Amniotic epithelial cell (primary cell): ENCODE measurements at places on chromosomes 13 and 19.

DNA sequence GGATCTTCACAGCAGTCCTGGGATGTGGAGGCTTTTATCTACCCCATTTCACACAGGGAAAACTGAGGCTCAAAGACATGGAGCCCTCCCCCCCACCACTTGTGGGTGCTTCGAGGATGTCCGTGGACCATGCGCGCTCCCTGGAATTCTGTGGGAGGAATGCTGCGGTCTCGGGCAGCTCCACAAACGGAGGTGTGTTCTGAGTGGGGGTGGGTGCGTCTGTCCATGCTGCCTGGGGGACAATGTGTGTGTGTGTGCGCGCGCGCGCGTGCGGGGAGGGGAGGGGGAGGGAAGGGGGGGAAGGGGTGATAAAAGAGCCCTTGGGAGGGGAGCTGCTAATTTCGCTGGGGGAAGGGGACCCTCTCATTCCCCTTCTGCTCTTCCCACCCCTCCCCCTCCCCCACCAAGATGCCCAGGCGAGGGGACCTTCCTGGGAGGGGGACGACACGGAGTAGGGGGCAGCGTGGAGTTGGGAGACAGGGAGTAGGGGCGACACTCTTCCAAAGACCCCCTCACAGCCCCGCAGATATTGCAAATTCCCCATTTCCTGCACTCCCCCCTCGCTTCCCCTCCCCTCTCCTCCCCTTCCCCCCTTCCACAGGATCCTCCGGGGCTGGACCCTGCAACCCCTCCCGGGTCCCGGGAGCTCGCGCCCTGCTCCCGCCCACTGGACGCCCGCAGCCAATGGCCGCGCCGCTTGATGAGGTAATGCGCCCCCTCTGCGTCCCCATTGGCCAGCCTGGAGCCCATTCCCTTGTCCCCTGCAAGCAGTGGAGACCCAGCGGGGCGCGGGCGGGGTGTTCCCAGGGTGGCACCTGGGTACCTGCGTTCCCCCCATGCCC lies 18.9 kb upstream of the ZNRF4 start:
- peak; percentile 95 for DNase-seq

DNA sequence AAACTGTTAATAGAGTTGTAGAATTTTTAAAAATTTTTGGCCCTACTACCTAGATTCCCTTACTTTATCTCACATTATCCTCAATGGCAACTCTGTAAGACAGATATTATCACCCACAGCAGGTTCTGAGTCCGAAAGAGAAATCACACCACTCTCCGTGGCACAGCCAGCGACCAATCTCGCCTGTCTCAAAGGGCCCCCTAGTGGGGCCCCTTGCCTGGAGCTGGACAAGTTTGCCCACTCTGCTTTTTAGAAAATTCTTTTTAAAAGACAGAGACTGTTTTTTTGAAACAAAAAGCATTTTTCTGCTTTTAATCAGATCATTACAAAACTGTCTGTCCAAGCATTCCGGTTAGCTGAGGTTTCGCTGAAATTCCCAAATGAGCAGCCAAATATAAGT lies 21.7 kb downstream of the PHF11 start:
- peak; percentile 22 for DNase-seq

DNA sequence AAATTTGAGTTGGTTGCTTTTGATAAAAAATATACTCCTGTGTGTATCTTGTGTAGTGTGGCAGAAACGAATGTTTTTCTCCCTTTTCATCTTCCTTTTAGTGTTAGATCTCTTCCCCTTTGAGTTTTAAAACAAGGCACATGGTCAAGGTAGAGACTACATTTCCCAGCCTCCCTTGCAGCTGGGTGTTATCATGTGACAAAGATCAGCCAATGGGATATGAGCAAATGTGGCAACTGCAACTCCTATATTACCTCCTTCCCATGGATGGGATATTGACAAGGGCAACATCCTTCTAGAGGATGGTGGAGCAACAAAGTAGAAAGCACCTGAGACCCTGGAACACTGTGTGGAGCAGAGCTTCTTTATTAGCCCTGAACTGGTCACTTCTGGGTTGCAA lies 42.4 kb downstream of the ADGRE3 start:
- peak; percentile 0 for DNase-seq

DNA sequence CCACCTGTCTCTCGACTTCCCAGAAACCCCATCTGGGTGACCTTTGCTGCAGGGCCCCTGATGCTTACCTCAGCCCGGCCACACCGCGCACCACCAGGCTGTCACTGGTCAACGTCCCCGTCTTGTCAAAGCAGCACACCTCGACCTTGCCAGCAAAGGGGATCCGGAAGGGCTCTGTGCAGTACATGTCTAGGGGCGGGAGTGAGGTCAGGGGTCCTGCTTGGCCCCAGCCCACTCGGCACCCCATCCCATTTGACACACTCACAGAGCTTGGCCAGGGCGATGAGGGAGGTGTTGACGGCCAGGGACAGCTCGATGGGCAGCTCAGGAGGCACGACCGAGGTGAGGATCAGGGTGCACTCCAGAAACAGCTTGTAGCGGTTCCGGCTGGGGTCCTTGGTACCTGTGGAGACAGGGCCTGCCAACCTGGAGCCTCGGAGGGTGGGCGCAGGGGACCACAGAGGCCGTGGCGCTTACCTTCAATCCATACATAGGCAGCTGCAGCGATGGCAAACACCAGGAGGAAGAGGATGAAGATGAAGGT lies 8.4 kb downstream of the ATP13A1 start:
- DNase-seq, result no peak

DNA sequence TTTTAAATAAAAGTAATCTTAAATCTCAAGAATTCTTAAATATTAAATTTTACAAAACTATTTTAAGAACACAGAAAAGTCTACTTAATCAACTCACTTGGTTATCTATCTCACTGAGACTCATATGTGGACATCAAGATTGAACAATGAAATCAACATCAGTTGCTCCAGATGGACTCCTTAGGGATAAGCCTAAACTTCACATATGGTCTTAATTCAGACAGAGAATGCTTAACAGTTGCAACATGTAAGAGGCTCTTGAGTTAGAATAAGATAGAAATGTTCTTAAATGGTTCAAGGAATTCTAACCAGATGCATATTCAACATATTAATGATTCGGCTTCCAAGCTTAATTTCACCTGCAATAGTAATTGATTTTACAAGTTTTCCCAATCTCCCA lies 1730.9 kb downstream of the PCDH9 start:
- DNase-seq, result no peak

DNA sequence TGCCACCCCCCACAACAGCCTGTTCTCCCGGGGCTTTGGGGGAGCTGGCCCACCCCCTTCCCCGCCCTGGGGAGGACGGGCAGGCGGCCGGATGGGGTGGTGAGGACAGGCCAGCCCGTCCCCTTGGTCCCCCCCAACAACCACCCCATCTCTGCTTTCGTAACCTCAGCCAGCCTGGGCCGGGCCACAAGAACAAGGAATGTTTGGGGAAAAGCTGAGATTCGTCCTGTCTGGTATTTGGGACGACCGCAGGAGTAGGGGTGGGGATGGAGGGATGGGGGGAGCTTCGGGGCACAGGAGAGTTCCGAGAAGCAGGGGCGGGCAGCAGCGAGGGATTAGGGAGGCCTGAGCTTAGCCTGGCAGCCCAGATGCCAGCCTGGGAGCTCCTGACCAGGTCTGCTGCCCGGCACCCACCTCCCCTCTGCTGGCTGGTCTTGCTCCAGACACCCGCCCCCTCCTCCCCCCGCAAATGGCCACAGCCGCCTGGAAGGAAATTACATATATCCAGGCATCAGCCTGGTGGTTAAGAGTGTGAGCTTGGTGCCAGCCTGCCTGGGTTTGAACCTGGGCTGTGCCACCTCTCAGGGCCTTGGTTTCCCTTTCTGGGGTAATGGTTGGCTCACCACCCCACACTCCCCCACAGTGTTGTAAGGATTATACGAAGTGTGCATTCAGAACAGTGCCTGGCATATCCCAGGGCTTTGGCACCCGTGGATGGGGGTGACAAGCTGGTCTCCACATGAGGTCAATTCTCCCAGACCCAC lies at the start of gene PODNL1:
PODNL1 (minus strand) TSS at position 117 of the 764 bp plus-strand sequence. CDS start 236 bp downstream, outside the sequence.
- DNase-seq, result peak; percentile 77

DNA sequence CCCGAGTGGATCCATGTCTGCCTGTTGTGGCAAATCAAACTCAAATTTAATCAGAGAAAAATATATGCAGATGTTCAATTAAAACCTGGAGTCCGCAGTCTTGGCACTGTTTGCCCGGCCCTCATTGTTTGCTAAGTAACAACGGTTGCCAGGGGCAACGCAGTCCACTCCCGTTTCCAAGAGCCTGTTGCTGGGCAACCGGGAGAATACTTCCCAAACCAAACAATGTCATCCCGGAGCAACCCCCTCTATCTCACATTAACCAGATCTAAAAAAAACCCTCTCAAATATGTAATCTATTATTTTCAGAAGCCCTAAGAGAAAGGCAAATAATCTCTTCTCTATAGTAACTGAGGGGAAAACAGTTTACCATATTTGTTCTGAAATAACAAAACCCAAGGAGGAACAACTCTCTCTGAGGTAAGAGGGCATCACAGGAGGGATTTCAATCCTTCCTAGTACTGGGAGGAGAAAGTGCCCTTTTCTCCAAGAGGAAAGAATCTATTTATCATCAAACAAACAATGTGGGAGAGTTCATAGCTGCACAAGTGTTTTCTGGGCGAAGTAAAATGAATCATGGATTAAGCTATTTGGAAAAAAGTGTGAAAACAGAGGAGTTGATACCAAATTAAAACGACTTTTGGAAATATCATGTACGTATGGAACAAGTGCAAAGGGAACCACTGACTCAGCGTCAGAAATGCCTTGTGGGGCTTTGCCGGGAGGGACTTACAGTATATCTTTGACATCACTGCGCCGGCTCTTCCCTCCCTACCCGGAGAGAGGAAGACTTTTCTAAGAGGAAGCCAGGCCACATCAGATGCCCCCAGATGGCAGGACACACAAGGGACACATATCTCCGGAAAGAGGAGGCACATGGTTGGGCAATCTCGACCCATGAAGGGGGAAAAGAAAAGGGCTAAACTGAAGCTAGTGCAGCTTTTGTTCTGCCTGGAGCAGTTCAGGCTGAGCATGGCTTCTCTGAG lies 43.3 kb downstream of the RFX2 start:
- DNase-seq, result peak; percentile 92

DNA sequence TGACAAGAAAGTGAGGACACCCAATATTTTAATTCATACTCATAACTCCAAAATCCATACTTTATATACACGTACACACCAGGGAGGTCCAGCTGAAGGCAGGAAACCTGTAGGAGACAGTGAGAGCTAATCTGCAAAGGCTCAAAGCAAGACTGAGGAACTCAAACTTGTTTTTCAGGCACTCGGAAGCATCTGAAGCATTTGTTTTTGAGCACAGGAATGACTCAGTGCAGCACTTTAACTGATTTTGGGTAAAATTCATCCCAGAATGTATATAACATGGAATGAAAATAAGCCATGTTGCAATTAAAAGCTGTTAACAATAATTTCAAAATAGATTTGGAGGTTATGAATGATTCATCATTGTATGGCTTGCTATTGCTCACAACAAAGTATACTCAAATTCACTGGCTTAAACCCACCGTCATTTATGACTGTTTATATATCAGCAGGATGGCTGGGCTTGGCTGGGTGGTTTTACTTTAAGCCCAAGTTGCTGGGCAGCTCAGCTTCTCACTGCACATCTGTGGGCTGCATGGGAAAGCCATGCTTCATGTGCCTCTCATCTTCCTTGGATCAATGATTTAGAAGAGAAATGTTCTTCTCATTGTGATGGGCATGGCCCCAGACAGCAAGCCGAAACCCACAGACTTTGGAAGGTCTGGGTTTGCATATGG lies 177.0 kb downstream of the RFC3 start:
- no peak for DNase-seq

DNA sequence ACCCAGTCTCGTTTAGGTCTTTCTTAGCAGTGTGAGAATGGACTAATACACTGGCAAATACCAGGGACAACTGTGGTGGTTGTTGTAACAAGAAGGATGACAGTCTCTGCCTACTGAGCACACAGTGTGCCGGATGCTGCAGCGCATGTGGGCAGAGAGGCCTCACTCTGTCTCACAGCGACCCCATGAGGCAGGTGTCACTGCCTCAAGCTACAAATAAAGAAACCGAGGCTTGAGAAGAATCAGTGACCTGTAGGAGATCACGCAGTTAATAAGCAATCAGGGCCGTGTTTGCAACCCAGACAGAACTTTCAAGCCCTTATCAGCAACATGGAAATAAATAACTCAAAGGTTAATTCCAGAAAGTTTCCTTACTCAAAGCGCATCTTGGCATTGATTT lies 40.5 kb upstream of the GAS6 start:
- DNase-seq, result peak; percentile 86

DNA sequence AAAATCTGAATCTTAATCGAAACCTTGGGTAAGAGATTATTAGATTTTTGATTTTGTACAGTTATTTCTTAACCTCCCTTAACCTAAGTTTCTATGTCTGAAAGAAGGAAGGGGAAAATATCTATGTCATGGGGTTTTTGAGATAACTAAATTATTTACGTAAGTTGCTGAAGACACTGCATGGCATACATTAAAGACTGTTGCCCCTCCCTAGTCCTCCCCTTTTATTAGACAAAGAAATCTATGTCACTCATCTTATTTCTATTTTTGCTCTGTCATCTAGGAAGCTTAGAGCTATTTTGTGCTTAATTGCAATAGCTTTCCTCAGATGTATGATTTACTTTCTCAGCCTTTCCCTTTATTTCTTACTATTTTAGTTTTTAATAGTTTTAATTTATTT lies 15.0 kb downstream of the COG6 start:
- DNase-seq, result no peak

DNA sequence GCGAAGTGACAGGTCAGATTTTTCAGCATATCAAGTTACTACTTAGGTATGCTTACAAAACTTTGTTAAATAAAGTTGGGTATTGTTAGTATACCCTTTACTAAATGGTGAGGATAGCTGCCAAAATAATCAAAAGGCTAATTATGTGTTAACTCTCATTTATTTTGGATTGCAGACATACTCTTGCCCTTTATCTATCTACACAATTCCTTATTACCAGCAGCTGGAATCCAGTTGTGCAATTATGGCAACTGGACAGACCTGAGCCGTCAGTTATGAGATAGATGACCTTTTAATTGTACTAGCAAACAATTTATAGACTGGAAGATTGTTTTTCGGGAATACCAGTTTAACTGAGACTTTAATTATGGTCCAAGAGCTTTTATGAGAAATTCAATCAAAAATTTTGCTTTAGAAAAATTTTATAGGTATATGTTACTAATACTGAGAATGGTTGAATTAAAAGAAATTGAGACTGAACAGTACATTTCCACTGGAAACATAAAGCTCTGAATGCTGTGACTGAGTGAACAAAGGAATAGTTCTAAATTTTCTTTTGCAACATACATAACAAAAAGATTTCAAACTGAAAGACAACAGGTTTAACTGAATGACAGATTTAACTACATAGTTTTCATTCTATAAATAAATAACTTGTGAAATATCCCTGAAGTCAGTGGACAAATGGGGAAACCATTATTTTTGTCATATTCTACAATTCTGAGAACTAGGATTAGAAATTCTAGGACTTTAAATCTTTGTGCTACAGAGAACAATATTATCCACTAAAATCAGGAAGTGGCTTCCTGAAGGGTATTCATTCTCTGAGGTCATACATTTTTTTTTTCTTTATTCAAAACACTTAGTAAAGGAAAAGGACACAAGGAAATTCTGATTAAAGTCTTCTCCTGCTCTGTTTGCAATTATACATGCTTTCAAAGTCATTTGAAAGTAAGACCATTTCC lies 97.4 kb downstream of the ZC3H13 start:
- DNase-seq, result peak; percentile 17

GRCh38 chr13:28981530-28981929 lies 161.4 kb downstream of the MTUS2 start:
- no peak for DNase-seq

GRCh38 chr13:76620036-76620435 lies 266.2 kb downstream of the KCTD12 start:
- DNase-seq, result no peak
